ENCODE measurements at places on chromosomes 16 and 17. TPM values are rescaled to one million over a fixed set of nuclear protein-coding genes. Genes with fewer than 3 reads are reported as not detected.

Gene MSLN
- total RNA-seq, result not detected

Gene SPATA20
- 15.8 TPM for total RNA-seq

Gene OR1F1
- total RNA-seq, result not detected

Gene NDE1
- 124 TPM for total RNA-seq

Gene MSI2
- 115 TPM for total RNA-seq

Gene LIG3
- total RNA-seq, result 29.1 TPM
